Activated CD4-positive, alpha-beta T cell treated with anti-CD3 and anti-CD28 coated beads, Interleukin-2, amount 10 ng/mL, durations not matched to agents 24 days and 14 days (primary cell): ENCODE measurements at places on chromosomes 16 and 17. TPM values are rescaled to one million over a fixed set of nuclear protein-coding genes. Genes with fewer than 3 reads are reported as not detected.

RNF167 gene
- 119 and 125 TPM in 2 replicates for total RNA-seq

CD300LF gene
- not detected in 2 replicates for total RNA-seq

TMC5 gene
- total RNA-seq: not detected in 2 replicates

PRKCA gene
- total RNA-seq: 164 TPM in 2 replicates

CD300C gene
- total RNA-seq: 0.17 and 0.26 TPM in 2 replicates

E4F1 gene
- total RNA-seq: 33.4 and 34.7 TPM in 2 replicates

ZP2 gene
- not detected in 2 replicates for total RNA-seq

- H3K4me1 ChIP-seq: peaks cover 6% of the 10 kb centered on the region
- no peak for DNase-seq
- H3K27ac ChIP-seq: no peak overlapping the region
- no peak overlapping the region for H3K4me3 ChIP-seq
- no peaks in the 10 kb centered on the region for H3K36me3 ChIP-seq
- H3K27me3 ChIP-seq: no peaks in the 10 kb centered on the region
These were observed 19.5 kb upstream of the GSE1 start for GRCh38 chr16:85593494-85594221.

DNA sequence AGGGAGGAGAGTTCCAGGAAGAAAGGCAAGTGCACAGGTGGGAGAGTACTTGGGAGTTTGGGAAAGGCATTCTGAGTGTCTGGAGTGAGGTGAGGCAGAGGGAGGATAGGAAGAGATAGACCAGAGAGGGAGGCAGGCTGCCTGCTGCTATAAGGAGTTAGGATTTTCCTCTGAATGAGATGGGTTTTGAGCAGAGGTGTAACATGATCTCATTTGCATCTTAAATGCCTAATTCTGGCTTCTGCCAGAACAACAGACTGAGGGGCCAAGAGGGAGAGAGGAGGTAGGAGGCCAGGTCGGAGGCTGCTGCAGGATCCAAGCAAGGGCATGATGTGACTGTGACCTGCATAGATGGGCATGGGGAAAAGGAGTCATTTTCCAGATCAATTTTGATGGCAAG lies 31.5 kb upstream of the IRX6 start:
- H3K27me3 ChIP-seq: no peaks in the 10 kb centered on the region
- no peak for DNase-seq
- H3K36me3 ChIP-seq: no peaks in the 10 kb centered on the region
- H3K4me3 ChIP-seq: no peak overlapping the region
- no peaks in the 10 kb centered on the region for H3K4me1 ChIP-seq
- no peak overlapping the region for H3K27ac ChIP-seq

GRCh38 chr17:65389949-65390348 lies 171.5 kb downstream of the AXIN2 start:
- H3K4me3 ChIP-seq: no peak overlapping the region
- no peak overlapping the region for H3K27ac ChIP-seq
- DNase-seq: no peak
- H3K4me1 ChIP-seq: no peaks in the 10 kb centered on the region

DNA sequence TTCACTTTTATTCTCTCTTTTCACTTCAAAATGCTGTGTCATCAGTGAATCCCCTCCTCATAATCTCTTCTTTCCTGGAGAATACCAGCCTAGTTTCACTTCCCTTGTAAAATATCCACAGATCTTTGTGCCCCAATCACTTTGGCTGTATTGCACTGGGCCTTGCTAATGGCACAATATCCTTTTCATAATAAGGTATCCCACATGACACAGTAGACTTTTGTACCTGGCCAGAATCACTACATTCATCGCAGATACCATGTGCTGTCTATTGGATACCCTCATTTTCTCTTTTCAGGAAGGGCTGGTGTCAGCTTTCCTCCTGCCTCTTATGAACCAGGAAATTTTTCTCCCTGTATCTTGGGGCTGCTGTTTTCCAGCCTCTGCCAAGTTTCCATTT lies 25.7 kb upstream of the TOX3 start:
- no peak for DNase-seq
- H3K36me3 ChIP-seq: no peaks in the 10 kb centered on the region
- H3K4me3 ChIP-seq: no peak overlapping the region
- no peaks in the 10 kb centered on the region for H3K27me3 ChIP-seq

DNA sequence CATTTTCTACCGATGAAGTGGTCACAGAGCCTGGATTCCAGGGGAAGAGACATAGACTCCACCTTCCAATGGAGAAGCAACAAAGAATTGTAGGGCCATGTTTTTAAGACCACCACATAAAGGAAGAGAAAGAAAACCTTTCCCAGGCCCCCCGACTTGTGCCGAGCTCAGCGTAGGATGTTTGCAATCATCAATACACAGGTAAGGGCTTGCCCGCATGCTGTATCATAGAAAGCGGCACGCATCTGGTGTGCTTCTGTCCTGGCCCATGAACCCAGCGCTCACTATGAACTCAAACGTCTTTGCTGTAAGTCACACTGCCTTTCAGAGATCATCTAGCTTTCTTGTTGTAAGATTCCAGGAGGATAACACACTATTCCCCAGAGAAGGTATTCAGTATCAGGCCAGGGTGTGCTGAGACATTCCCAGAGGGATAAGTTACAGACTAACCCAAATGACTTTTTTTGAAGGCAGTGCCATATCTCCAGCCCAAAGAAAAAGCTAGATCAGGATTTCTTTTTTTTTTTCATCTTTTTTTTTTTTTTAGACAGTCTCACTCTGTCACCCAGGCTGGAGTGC lies 79.5 kb upstream of the RPL38 start:
- no peaks in the 10 kb centered on the region for H3K27me3 ChIP-seq
- no peak for DNase-seq
- H3K27ac ChIP-seq: no peak overlapping the region
- no peaks in the 10 kb centered on the region for H3K4me1 ChIP-seq
- H3K36me3 ChIP-seq: no peaks in the 10 kb centered on the region

- no peak overlapping the region for H3K27ac ChIP-seq
- no peak for DNase-seq
- peaks cover 11% of the 10 kb centered on the region for H3K4me1 ChIP-seq
- no peaks in the 10 kb centered on the region for H3K27me3 ChIP-seq
- H3K36me3 ChIP-seq: peaks cover 73% of the 10 kb centered on the region
These were observed 74.1 kb downstream of the SNX11 start for GRCh38 chr17:48181653-48182052.

DNA sequence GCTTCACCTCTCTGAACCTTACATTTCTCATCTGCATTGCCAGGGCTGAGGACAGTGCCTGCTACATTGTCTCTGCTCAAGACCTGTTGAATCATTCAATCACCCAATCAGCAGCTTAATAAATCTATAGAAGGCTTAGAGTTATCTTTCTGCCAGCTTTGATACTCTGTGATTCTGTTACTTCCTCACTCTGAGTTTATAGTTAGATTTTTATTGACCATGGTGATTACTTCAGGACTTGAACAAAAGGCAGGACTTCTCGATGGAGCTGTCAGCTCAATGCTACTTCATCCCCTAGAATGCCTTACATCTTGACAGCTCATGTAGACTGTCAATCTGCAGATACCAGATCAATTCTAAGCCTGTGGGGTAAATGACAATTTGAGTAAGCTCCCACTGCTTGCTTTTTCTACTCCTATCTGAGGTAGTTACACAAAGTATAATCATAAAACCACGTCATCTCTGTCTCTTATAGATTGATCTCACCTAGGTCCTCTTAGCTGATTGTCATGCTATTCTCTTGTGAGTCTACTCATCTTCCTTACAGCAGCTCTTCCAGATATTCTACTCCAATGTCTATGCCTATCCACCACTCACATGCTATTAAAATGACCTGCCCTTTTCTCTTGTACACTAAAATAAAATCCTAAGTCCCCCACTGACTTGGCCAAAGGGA lies 318.3 kb upstream of the CA10 start:
- H3K4me3 ChIP-seq: no peak overlapping the region
- H3K27ac ChIP-seq: no peak overlapping the region
- H3K27me3 ChIP-seq: no peaks in the 10 kb centered on the region
- no peak for DNase-seq

DNA sequence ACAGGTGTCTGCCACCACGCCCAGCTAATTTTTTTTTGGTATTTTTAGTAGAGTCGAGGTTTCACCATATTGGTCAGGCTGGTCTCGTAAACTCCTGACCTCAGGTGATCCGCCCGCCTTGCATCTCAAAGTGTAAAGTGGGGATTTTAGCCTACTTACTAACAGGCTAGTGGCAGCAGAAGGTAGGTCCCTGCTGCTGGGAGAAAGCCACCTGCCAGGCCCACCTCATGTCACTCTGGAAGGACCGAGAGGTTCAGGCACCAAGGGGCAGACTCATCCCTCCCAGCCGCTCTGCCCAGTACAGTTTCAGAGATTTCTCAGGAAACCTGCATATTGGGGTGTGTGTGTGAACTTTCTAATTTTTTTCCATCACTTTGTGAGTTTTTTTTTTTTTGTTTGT lies 2.1 kb upstream of the RCVRN start:
- H3K27me3 ChIP-seq: no peaks in the 10 kb centered on the region
- DNase-seq: no peak
- H3K4me3 ChIP-seq: no peak overlapping the region
- H3K36me3 ChIP-seq: no peaks in the 10 kb centered on the region

- H3K27me3 ChIP-seq: peaks cover 28% of the 10 kb centered on the region
- H3K4me3 ChIP-seq: no peak overlapping the region
- DNase-seq: no peak
- no peak overlapping the region for H3K27ac ChIP-seq
- no peaks in the 10 kb centered on the region for H3K4me1 ChIP-seq
These were observed 15.6 kb downstream of the NACA2 start for GRCh38 chr17:61575352-61575975.
